ENCODE measurements at places on chromosomes 12 and 14. TPM values are rescaled to one million over a fixed set of nuclear protein-coding genes. Genes with fewer than 3 reads are reported as not detected.

GRCh38 chr14:93379831-93380230 lies 32.8 kb downstream of the COX8C start:
- DNase-seq: no peak

DNA sequence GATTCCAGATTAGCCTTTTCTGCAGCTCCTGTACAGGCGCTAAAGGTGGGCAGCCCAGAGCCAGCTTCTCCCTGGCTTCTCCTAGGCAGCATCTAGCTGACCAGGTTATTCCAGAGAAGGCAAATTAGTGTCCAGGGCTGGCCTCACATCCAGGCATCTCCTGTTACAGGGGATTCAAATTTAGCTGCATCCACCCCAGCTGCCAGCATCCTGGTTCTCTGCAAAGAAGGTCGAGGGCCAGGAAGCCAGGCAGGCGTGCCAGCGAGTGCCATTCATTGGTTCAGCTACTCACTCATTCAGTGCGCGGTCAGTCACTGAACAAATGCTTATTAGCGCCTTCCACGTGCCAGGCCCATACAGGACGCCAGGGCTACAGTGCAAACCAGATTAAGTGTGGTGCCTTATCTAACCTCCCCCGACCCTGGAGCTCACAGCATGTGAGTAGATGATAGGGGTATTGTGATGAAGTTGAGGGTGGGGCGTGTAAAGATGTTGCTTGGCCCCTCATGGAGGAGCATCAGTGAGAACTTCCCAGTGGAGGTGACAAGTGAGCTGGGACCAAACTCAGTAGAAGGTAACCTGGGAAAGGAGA lies 15.7 kb upstream of the FAM222A start:
- DNase-seq: no peak

- no peak for DNase-seq
These were observed 7.6 kb upstream of the LRTM2 start for GRCh38 chr12:1812650-1813302.

GRCh38 chr14:27318774-27319420 lies 721.1 kb upstream of the NOVA1 start:
- DNase-seq: no peak

- no peak for DNase-seq
These were observed 32.5 kb upstream of the ISM2 start for GRCh38 chr14:77531071-77531470.

GRCh38 chr12:57806677-57807076 lies 11.9 kb downstream of the AVIL start:
- no peak for DNase-seq

- DNase-seq: no peak
These were observed 227.7 kb upstream of the CRY1 start for GRCh38 chr12:107320929-107321631.

DNA sequence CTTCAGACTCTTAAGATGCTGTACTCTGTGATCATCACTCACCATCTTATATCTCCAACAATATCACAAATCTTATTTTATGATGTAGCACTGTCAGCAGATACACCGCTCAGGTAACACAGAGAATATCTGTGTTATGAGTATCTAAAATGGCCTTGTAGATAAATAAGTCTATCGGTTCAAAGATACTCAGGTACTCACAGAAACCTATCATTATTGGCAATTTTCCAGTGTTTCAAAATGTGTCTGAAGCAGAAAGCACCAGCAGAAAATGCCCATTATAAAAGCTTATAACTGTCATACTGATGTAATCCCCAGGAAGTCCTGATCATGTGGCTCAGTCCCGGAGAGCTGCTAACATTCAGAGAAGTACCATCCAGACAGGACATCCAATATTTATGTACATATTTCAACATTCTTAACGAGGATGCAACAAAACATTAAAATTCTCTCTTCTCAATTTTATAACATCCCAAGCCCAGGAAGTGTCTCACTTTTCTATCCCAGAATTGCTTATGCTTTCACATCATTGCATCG lies 190.7 kb upstream of the LMNTD1 start:
- DNase-seq: no peak

DNA sequence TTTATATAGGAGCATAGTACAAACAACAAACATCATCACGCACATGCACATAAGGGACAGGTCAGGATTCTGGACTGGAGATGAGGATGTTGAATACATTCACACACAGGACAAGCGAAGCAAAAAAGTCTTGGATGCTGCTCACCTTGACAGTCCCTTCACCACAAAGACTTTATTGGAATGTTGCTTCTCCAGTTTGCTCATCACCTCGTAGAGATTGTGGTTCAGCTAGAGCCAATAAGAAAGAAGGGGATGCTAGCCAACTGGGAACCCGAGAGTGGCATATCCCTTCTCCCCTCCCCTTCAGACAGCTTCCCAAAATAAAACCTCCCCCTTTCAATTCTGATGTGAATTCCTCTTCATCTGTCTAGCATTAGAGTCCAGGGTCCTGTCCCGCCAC lies 25.4 kb upstream of the SMAGP start:
- DNase-seq: no peak

- DNase-seq: no peak
These were observed 100.7 kb upstream of the MAP1LC3B2 start for GRCh38 chr12:116458492-116458891.

- DNase-seq: no peak
These were observed 408.3 kb downstream of the AACS start for GRCh38 chr12:125473501-125473900.

DNA sequence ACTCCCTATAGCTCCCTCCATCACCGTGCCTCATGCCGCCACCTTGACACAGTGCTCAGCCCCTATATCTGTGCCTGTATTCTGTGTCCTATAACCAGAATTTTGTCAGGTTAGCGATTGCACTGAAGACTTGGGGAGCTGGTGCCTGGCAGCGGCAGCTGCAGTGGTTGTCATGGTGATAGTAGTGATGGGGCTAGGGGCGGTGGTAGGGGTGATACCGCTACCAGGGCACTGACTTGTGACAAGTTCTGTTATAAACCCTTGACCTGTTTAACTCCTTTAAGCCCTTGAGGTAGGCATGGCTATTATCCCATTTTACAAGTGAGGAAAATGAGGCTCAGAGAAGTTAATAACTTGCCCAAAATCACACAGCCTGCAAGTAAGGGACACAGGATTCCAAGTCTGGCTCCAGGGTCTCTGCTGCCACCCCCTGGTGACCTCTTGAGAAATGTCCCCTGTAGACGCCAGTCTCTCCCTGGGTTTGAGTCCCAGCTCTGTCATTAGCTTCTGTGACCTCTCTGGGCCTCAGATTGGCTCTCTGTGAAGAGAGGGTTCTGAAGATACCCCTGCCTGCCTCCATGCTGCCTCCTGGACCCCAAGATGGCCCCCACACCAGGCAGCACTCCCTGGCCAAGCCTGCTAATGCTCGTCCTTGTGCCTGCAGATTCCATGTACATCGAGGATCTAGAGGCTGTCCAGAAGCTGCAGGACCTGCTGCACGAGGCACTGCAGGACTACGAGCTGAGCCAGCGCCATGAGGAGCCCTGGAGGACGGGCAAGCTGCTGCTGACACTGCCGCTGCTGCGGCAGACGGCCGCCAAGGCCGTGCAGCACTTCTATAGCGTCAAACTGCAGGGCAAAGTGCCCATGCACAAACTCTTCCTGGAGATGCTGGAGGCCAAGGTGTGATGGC lies 121.9 kb downstream of the ESRRB start:
- no peak for DNase-seq

DNA sequence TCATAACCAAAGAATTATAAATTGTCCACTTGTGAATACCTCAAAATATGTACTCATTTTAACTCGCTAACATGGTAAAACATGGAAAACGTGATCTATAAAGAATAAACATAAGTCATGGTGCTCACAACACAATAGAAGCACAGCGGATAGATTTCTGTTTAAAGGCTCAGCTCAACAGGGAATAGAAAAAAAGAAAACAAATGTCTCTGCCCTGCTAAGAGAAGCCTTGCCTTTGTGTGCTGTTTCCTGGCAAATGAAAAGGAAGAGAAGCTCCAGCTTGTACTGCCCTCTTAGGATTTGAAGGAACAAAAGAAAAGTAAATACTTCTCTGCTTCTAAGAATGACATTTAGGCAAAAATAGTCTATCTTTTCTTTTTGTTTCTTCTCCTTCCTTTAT lies 121.0 kb upstream of the KRR1 start:
- DNase-seq: no peak

DNA sequence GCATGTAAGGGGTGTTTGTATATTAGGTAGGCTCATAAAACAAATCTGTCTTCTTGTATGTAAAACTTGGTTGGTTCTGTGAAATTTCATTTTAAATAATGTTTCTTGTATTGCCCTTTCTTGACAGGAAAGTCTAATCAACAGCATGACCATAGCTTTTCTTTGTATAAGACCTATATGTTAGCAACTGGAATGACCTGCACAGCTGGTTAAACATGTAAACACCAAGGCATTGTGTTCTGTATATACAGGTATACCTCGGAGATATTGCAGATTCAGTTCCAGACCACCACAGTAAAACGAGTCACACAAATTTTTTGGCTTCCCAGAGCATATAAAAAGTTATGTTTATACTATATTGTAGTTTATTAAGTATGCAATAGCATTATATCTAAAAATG lies 183.6 kb downstream of the ERC1 start:
- no peak for DNase-seq

DNA sequence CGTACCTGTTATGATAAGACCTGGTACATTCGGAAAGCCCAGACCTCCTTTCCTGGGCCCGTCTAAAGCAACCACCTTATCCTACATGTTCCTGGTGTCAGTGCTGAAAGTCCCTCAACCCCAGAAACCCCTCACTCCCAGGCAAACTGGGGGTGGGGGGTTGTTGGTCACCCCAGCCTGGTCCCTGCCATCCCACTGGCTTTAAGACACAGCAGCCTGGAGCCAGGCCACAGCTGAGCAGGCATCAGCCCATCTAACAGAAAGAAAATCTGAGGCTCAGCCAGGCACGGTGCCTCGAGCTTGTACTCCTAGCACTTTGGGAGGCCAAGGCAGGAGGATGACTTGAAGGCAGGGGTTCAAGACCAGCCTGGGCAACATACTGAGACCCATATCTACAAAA lies 4.5 kb downstream of the SELPLG start:
- DNase-seq: no peak

Gene TAS2R50
- not detected for polyA plus RNA-seq

Gene RAD51AP1
- 40.5 TPM for polyA plus RNA-seq
